ENCODE measurements at places on chromosomes 4 and X.

- DNase-seq = no peak
These were observed 1327.4 kb downstream of the FSTL5 start for GRCh38 chr4:160836431-160836830.

DNA sequence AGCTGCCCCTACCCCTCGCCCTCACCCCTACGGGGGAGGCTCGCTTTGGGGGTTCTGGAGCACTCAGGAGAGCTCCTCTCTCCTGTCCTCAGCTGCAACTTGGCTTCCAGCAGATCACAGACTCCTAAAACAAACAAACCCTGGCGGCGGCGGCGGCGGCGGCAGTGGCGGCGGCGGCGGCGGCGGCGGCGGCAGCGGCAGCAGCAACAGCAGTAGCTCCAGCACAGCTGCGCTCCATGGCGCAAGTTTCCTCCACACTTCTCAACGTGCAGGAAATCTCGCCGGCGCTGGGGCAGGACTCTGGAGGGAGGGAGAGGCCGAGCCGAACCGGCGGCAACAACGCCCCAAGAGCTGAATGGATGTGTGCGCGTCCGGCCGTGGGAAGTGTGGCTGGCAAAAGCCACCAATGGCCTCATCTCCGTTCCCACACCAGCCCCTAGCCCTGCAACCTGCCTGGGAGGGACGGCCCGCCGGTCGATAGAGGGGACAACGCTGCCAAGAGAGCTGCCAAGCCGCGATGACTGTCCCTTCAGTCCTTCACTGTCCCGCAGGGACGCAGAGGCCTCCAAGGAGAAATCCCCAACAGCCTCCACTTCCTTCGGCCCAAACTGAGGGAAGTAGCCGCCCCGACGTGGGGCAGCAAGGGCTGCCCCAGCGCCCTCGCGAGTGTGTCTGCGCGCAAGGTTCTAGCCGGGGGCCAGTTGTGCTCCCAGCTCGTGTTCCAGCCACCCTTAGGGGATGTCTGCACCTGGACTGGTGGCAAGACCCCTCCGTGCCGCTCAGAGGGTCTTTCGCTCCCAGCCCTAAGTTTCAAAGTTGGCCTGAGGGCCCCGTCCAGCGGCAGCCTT lies 775 bp downstream of the SHROOM4 start:
- DNase-seq = no peak

DNA sequence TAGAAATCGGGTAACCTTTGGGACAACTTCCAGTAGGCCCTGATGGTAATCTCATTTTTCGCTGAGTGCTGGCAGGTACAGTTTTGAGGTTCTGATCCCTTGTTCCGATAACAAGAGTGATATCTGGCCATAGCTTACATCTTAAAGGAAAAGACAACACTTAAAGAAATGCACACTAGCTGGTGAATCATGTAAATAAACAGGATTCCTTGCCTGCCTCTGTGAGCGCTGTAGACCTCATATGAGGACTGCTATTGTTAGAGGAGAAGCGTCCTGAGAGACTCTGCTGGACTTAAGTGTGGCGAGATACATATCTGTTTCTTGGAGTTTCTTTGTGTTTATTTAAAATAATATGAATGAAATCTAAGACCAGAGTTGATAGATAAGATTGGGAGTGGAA lies 149.3 kb upstream of the SLC4A4 start:
- no peak for DNase-seq

- DNase-seq = peak; percentile 17
These were observed 34.1 kb upstream of the HHIP start for GRCh38 chr4:144611850-144612249.

DNA sequence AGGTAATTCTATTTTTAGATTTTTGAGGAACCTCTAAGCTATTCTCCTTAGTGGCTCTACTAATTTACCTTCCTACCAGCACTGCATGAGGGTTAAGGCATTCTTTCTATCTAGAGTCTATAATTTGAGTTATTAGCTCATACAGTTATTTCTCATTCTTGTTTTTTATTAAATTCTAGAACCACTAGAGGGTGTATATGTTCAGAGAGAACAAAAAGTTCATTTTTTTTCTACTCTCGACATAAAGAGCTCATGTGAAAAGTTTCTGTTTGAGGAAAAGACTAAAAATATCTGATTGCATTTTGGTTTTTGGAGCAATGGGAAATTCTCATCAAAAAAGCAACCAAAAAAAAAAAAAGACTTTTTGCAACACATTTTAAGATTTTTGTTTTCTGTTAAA lies 57.0 kb upstream of the LRAT start:
- DNase-seq = no peak

DNA sequence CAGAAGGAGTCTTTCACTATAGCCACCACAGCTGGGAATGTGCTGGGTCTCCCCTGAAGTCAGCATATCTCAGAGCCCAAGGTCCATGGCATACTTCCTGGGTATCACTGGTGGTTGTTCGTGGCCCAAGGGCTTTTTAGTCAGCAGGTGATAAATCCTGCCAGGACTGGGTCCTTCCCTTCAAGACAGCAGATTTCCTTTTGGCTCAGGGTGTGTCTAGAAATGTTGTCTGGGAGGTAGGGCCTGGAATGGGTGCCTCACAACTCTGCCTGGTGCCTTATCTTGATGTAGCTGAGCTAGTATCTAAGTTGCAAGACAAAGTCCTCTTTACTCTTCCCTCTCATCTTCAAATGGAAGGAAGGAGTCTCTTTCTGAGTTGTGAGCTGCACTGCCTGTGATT lies 102.4 kb upstream of the TMLHE start:
- DNase-seq = no peak

- no peak for DNase-seq
These were observed 70.8 kb upstream of the FREM3 start for GRCh38 chr4:143771269-143771668.

- DNase-seq = no peak
These were observed 193.6 kb downstream of the SLC39A8 start for GRCh38 chr4:102151696-102152095.

GRCh38 chr4:2249526-2250356 lies 7.8 kb upstream of the HAUS3 start:
- peak; percentile 1 for DNase-seq

DNA sequence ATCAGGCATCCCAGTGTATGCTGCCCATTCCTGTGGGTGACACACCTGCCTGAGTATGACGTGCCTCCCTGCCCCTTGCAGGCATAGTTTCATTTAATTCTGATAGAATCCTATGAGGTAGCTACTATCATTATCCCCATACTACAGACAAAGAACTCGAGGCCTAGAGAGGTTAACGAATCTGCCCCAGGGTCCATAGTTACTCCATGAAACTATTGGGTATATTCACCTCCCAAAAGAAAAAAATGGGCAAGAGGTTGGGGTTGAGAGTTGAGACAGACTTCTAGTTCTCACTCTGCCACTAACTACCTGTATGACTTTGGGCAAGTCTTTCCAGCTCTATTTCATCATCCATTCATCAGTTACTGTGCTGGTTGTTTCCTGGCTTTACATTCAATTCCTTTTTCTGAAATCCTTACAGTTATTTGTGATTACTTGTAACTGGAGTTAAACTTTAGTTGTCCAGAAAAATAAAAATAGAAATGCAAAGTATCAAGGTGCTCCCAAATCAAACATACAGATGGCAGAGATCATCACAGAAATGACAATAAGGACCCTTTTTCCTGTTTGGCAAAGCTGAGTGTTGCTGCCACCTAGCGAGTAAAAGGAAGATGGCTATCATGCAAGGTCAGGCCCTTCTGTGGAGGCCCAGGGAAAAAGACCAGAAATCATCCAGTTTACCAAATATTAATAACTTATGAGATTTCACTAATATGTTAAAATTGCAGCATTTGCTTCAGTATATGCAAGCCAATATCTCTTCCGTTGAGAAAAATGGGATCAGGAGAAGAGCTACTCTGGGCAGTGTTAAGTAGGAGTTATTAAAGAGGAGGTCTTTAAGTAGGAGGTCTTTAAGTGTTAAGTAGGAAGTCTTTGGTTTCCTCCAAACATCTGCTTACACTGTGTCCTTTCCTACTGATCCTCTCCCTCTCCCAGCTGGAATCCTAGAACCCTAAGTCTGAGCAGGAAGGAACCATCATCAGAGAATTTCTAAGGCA lies 17.1 kb upstream of the MAP7D3 start:
- DNase-seq = no peak

GRCh38 chrX:103099691-103100090 lies 6.7 kb upstream of the NXF3 start:
- no peak for DNase-seq

DNA sequence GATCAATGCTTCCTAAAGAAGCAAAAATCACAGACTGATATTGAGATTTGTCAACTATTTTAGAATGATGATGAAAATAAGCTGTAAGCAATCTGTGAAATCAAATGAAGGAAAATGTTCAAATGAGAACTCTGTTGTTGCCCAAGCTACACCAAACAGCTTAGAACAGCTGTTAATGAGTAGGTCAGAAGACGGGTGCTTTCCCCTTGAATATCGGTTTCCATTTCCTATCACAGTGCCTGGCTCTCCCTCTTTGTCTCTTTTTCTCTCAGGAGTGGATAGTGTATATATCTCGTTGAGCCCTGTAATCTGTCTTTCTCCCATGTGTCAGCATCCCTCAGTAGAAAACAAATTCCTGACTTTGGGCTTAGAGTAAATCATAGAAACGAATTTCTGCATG lies 1592.9 kb upstream of the TENM3 start:
- no peak for DNase-seq

DNA sequence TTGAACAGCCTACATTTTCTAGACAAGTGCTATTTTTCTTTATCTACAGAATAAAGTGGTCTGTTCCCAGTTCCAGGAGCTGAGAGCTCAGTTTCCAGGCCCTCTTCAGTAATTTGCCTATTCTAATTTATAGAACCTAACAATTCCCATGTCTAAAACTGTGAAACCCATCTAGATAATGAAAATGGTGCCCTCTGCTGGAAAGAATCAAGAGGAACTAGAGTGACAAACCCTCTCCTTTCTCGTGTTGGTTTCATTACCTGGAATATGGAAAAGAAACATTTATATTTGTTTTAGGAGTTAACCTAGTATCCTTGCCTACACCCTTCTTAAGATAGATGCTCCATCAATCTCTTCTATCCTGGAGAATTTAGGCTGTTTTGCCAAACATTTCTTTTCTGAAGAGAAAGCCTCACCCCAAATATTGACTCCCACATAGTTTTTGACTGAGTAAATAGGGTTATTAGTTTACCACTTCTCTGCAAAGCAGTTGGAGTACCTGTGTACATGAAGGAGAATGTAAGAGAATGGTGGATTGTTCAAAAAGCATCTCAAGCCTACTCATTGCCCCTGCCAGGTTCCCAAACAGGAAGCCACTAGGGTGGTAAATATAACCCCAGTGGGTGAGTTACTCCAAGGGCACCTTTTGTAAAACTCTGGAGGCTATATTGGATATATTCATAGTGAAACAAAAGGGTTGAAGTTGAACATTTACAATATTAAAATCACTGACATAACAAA lies 121.6 kb downstream of the RASL11B start:
- peak; percentile 17 for DNase-seq

DNA sequence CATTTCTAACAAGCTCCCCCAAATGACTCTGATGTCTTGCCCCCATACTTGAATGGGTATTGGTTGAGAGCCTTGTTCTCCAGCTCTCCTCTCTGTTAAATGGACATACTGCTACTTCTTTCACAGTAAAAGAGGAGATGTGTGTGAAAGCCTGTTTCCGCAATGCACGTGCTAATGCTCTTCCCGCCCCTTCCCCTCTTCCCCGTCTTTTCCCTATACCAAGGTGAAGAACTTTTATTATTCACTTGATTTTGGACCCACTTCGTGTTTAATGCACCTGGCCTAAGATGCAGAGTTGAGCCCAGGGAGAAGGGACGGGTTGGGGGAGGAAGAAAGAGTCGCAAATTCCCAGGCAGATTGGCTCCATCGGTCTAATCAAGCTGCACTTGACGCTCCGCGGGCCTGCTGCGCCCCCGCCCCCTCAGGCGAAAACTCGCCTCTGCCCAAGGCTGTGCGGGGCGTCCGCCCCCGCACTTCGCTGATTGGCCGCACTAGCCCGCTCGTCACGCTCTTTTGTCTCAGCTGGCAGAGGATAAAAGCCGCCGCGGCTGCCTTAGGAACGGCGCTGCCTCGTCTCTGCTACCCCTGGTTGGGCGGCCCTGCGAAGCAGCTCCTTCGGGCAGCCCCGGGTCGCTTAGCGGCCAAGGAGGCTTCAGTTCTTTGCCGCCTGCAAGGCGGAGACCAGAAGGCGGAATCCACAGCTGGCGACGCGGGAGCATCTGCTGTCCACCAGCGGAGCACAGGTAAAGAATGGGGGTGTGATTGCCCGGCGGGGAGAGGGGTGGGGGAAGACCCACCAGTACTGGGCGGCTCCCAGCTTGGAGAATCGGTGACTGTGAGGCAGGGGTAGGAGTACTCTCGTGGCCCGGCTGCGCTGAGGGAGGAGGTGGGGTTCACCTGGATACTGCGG lies at the start of gene ZCCHC12:
ZCCHC12 (plus strand) TSS at position 562 of the 910 bp plus-strand sequence. CDS start 1,421 bp downstream, outside the sequence.
- DNase-seq = no peak

DNA sequence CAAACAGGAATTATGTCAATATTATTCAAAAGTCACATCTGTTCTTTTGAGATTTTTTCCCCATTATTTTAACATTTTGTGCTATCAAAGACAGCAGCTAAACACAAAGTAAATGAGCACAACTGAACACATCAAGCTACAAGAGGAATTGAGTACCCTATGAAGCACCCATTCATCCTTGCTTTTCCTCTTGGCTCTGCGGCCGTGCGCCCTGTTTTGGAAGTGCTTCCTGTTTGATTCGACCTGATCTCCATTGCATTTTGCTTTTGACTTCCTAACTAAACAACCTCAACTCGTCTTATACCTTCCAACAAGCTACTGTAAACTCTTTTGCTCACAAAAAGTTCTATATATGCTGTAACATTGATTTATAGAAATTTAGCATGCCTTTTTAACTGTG lies 85.0 kb downstream of the SCFD2 start:
- no peak for DNase-seq

DNA sequence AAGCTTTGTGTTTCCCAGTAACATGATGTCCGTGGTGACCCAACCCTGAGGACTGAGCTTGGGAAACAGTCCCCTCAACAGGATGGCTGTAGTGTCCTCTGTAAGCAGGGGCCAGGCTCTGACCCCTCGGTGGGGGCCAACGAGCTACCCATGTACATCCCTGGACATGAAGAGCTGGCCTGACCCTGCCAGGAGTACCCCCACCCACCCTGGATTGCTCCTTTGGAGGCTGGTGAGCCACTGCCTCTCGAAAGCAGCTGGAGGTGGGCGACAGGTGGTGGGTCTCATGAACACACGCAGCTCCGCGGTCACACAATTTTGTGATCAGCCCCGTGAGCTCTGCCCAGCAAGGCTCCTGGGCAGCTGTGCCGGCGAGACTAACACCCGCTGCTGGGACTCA lies 33.5 kb downstream of the NSG1 start:
- no peak for DNase-seq
